Osteoblast (primary cell): ENCODE measurements at places on chromosomes 1 and 21. TPM values are rescaled to one million over a fixed set of nuclear protein-coding genes. Genes with fewer than 3 reads are reported as not detected.
A peak's percentile ranks its signal among the peaks of the same experiment; 100 is the strongest.

Gene BOLA1
- total RNA-seq: 6.9 and 7.7 TPM in 2 replicates

Gene ASCL5
- not detected in 2 replicates for total RNA-seq

Gene C1orf185
- not detected in 2 replicates for total RNA-seq

Gene PTPRC
- under 0.01 and 1.1 TPM in 2 replicates for total RNA-seq

Gene HSD3B1
- not detected in 2 replicates for total RNA-seq

Gene ELF3
- under 0.01 TPM in 2 replicates for total RNA-seq

Gene HTR6
- total RNA-seq: under 0.01 TPM in 1 of 2 replicates, not detected in the other

DNA sequence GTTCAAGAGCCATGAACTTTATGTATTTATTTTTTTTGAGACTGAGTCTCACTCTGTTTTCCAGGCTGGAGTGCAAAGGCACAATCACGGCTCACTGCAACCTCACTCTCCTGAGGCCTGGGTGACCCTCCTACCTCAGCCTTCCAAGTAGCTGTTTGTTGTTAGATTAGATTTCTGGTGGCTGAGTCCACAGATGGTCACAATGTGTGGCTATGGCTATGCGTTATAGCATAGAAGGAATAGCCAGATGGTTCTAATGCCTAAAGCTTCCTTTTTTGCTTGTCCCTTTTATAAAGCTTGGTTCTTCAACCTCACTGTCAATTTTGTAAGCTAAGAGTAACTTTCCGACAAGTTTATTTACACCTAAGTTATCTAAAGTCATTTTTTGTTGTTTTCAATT is 62.3 kb upstream of the FMN2 start:
- peak overlapping the region; percentile 39 for H3K27ac ChIP-seq
- H3K27me3 ChIP-seq: no peaks in the 10 kb centered on the region
- peaks cover 32% of the 10 kb centered on the region for H3K4me1 ChIP-seq
- no peaks in the 10 kb centered on the region for H3K36me3 ChIP-seq
- no peak overlapping the region for H3K4me3 ChIP-seq

GRCh38 chr21:27104846-27105431 is 138.1 kb upstream of the ADAMTS5 start:
- peaks cover 15% of the 10 kb centered on the region for H3K4me1 ChIP-seq
- no peaks in the 10 kb centered on the region for H3K27me3 ChIP-seq
- no peak overlapping the region for H3K4me3 ChIP-seq
- H3K27ac ChIP-seq: no peak overlapping the region

DNA sequence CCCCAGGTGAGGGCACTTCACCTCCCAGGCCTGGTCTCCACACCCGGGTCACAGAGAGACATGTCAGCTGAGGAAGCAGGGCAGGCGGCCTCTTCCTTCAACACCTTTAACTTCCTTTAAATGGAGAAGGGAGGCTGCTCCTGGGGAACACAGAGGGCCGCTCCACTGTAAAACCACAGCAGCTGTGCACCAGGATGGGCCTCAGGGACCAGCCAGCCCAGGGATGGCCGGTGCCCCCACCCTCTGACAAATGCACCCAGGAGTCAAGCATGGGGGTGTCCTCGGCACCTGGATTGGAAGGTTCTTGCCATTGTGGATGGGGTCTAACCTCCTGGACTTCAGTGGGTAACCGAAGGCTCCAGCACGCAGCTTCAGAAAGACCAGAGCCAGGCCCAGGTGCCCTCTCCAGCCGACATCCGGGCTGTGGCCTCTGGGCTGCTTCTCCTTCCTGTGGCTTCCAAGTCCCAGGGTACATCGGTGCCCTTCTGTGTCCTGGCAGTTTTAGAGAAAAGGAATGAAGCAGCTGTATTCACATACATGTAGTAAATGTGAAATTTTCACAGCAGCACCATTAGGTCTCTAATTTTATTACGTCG is 121.7 kb upstream of the COL6A1 start:
- H3K27me3 ChIP-seq: no peaks in the 10 kb centered on the region
- H3K4me1 ChIP-seq: peaks cover 9% of the 10 kb centered on the region
- no peak overlapping the region for H3K4me3 ChIP-seq
- H3K27ac ChIP-seq: no peak overlapping the region
- DNase-seq: no peak
- H3K36me3 ChIP-seq: no peaks in the 10 kb centered on the region

- H3K4me1 ChIP-seq: peaks cover 36% of the 10 kb centered on the region
- H3K27me3 ChIP-seq: no peaks in the 10 kb centered on the region
- H3K4me3 ChIP-seq: no peak overlapping the region
- peak overlapping the region; percentile 69 for H3K27ac ChIP-seq
- no peaks in the 10 kb centered on the region for H3K36me3 ChIP-seq
- peak; percentile 64 for DNase-seq
Measured at GRCh38 chr1:59026472-59026948, 242.7 kb upstream of the JUN start.

- H3K27me3 ChIP-seq: no peaks in the 10 kb centered on the region
- no peak overlapping the region for H3K4me3 ChIP-seq
- no peaks in the 10 kb centered on the region for H3K36me3 ChIP-seq
Measured at GRCh38 chr1:239765163-239765562, 326.5 kb upstream of the FMN2 start.

DNA sequence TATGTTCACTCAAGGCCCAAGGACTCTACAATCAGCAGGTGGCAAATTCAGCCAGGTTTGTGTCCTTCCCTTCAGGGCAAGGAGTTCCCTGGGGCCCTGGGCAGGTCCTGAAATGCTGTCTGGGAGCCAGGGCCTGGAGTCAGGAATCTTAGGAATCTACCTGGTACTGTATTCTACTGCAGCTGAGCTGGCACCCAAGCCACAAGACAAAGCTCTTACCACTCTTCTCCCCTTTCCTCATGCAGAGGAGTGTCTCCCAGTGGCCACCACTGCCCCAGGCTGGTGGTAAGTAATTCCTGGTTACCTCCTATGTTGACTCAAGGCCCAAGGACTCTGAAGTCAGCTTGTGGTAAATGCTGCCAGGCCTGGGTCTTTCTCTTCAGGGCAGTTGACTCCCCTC is 153.4 kb downstream of the NRIP1 start:
- H3K27ac ChIP-seq: no peak overlapping the region
- no peak for DNase-seq
- no peaks in the 10 kb centered on the region for H3K27me3 ChIP-seq
- H3K36me3 ChIP-seq: no peaks in the 10 kb centered on the region
- H3K4me3 ChIP-seq: no peak overlapping the region

GRCh38 chr1:95496773-95497172 is 262.8 kb downstream of the RWDD3 start:
- H3K27me3 ChIP-seq: no peaks in the 10 kb centered on the region
- no peak for DNase-seq
- no peak overlapping the region for H3K27ac ChIP-seq
- H3K4me3 ChIP-seq: no peak overlapping the region
- H3K36me3 ChIP-seq: no peaks in the 10 kb centered on the region

DNA sequence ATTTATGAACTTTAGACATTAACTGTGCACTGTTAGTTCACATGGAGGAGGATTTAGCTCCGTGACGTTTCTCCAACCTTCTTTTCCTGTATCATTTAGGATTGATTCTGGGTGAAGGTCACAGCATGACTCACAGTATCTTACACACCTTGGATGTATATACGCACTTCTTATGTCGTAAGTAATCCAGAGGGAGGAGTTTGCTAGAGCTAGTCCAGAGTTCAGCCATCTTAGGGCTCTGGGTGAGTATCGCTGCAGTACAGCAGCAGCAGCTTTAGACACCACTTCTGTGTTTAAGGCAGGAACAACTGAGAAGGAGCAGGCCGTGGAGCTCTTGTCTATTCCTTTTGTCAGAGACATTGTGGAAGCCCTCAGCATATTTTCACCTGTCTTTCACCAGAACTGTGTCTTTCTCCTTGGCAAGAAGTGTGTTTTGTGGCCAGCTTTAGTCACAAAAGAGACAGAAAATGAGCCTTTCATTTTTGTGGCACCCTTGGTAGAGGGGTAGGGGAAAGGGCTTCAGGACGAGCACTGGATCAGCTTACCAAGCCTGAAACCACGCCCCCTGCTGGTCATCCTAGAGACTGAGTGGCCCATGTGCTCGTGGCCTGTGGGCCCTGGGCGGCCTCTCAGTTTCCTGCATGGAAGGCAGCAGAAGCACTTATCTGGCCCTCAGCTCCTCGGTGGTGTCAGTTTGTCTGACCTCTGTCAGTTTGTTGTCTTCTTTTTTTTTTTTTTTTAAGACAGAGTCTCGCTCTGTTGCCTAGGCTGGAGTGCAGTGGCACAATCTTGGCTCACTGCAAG is 64.0 kb downstream of the ADARB1 start:
- no peak overlapping the region for H3K4me3 ChIP-seq
- DNase-seq: peak; percentile 77

DNA sequence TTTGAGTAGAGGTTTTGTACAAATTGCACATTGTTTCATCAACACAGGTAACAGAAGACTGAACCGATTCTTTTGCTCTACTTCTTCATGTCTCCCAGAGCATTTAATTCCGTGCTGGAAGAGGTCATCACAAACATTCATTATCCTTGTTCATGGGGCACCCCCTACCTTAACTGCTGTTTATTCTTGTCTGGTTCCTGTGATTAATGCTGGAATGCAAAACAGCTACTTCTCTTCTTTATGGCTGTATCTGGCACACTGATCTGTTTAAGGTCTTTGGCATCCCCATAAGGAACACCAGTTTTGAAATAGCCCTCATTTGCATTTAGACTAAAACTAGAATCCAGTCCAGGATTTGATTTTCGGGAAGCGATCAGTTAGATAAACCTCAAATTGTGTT is 42.2 kb downstream of the NTNG1 start:
- H3K36me3 ChIP-seq: no peaks in the 10 kb centered on the region
- no peak overlapping the region for H3K4me3 ChIP-seq
- no peaks in the 10 kb centered on the region for H3K27me3 ChIP-seq
- no peaks in the 10 kb centered on the region for H3K4me1 ChIP-seq
- no peak overlapping the region for H3K27ac ChIP-seq

DNA sequence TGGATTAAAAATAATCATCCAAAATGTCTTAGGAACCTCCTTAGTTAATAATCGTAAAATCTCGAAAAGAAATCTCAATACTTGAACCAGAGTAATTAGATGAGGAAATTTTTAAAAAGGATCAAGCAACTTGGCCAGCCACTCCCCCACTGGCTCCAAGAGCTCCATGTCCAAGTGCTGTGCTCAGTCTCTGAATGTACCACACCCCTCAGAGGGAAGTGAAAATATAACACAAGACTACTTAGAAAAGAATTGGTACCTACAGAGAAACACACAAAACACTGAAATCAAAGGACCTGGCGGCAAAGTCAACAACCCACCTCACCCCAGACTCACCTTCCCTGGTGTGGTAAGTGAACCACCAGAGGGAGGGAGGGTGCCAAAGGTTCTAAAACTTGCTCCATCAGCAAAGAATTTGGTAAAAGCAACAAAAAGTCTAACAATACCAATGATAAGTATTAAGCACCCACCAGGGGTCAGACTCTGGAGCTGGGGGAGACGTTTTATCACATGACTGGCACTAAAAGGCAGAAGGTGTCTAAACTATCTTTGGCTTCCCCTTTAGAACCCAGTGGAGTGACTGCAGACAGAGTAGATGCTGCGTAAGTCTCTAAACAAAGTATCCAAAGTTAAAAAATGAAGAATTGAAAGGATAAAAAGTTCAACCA is 14.0 kb downstream of the LBR start:
- no peak for DNase-seq
- H3K27ac ChIP-seq: no peak overlapping the region
- no peak overlapping the region for H3K4me3 ChIP-seq

DNA sequence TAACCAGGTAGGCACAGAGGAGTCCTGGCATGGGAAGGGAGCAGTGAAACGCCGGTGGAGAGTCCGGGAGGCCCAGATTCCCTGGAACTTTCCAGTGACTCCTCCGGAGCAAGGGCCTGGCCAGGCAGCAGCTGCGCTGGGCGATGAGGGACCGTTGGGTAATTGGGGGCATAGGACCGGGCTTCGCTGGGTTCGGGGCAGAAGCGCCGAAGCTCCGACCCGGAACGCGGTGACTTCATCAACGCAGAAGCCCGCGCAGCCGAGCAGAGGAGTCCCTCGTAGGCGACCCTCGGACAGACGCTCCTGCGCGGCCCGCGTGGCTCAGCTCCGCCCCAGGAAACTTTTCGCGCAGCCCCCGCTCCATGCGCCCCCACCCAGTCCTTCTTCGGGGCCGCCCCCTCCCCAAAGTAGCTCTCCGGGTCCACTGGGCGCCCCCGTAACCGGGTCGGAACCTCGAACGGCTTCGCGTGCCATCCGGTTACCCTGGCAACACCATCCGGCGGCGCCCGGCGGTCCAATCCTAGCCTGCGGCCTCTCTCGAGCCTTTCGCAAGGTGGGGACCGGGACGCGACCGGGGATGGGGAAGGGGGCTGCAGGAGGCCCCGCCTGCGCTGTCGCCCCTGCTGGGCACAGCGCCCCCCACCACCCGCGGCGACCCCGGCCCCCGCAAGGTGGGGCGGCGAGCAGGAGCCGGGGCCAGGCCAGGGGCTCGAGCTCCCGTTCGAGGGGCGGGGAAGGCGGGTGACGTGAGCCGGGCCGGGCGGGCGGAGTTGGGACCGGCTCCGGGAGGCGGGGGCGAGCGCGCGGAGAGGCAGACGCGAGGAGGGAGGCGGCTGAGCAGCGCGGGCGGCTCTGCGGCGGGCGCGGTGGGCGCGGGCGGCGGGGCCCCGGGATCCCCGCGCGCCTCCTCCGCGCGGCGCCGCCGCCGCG is at the start of gene AJAP1:
Gene AJAP1 (plus strand): TSS at position 814 of the 930 bp plus-strand sequence. CDS start 817 bp downstream, outside the sequence.
- no peak within 1 kb of the TSS for H3K4me3 ChIP-seq
- H3K36me3 ChIP-seq: no peaks in the 10 kb centered on the region
- no peaks in the 10 kb centered on the region for H3K4me1 ChIP-seq
- no peak within 1 kb of the TSS for H3K27ac ChIP-seq
- H3K27me3 ChIP-seq: peaks cover 9% of the 10 kb centered on the region
- DNase-seq: peak; percentile 91

DNA sequence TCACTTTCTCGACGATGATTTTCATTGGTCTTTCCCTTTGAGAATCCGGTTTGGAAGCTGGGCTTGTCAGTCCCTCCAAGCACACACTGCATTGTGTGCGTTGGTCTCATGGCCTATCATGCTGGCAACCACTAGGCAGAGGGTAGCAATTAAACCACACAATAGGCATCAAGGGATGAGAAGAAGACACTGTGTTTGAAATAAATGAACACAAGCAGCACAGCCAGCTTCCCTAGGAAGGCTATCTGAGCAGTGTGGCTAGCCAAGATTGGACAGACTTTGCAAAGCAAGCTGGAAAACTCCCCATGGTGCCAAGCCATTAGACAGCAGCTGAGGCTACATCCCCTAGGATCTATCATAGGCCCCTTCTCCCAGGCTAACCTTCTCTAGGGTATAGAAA is 288.7 kb downstream of the NUF2 start:
- no peak for DNase-seq
- H3K36me3 ChIP-seq: no peaks in the 10 kb centered on the region
- H3K4me1 ChIP-seq: no peaks in the 10 kb centered on the region

- no peak overlapping the region for H3K27ac ChIP-seq
- H3K4me3 ChIP-seq: no peak overlapping the region
Measured at GRCh38 chr1:233025567-233025966, 75.2 kb downstream of the NTPCR start.

GRCh38 chr1:178037510-178038253 is 56.2 kb upstream of the RASAL2 start:
- H3K27ac ChIP-seq: peak overlapping the region; percentile 71
- peak overlapping the region; percentile 81 for H3K4me3 ChIP-seq
- DNase-seq: peak; percentile 98
- peaks cover 5% of the 10 kb centered on the region for H3K4me1 ChIP-seq
- no peaks in the 10 kb centered on the region for H3K36me3 ChIP-seq
